Activated naive CD4-positive, alpha-beta T cell treated with anti-CD3 and anti-CD28 coated beads, Interleukin-2, amount 10 ng/mL, durations not matched to agents 7 days and 5 days (primary cell): ENCODE measurements at places on chromosomes 5 and 9.
A peak's percentile ranks its signal among the peaks of the same experiment; 100 is the strongest.

DNA sequence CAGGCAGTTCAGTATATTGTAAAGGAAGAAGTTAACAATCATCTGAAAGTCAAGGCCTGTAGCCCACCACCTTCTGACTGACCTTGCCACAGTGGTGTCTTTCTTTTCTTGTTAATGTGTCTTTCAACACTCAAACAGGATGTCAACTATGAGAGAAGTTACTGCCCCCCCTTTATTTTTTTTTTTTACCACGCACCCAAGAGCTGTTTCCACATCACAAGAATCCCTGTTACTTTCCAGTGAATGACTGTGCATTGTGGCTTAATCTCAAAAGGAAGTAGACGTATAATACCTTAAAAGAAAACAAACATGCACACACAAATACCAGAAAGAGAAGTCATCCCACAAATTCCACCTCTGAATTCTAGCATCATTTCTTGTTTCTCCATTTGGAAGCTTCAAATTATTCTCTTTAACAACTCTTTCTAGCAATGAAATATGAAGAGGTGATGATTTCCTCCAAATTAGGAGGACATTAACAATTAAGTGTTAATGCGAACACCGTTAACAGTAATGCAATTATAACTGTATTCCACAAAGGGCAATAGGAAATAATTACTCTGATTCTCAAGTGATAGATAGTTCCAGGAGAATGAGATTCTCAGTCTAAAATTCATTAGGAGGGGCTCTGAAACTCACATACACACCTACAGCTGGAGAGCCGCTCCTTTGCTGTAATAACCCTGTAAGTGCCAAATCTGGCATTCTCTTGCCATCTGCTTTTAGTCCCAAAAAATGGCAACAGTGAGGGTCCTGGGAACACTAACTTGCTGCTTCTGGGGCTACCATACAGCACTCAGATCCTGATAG, 201.0 kb downstream of the EFNA5 start:
- peaks cover 2% of the 10 kb centered on the region for H3K27me3 ChIP-seq
- H3K4me1 ChIP-seq = peaks cover 8% of the 10 kb centered on the region
- H3K36me3 ChIP-seq = no peaks in the 10 kb centered on the region
- no peak overlapping the region for H3K27ac ChIP-seq
- DNase-seq = no peak
- H3K4me3 ChIP-seq = no peak overlapping the region

DNA sequence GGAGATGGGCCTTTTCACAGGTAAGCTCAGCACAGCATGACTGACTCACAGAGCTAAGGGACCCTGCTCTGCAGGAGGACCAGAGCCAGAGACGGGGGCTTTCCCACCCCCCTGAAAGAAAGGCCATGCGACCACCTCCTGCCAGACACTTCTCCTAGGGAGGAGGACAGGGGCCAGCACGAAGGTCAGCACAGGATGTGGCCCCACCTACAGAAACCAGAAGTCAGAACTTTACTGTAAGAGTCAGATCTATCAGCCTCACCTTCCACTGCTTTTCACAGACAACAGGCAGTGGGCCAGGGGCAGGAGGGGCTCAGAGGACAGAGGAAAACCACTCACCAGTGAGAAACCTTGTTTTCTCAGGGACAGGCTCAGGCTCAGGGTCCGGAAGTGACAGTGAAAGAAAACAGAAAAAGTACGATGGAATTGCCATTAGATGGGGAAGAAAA, 37.9 kb downstream of the CCNJL start:
- H3K27ac ChIP-seq = no peak overlapping the region
- peaks cover 8% of the 10 kb centered on the region for H3K27me3 ChIP-seq
- no peak for DNase-seq
- peaks cover 3% of the 10 kb centered on the region for H3K4me1 ChIP-seq
- H3K36me3 ChIP-seq = no peaks in the 10 kb centered on the region
- no peak overlapping the region for H3K4me3 ChIP-seq

GRCh38 chr5:133926489-133927299, 41.7 kb downstream of the C5orf15 start:
- H3K27me3 ChIP-seq = peaks cover 23% of the 10 kb centered on the region
- no peak overlapping the region for H3K4me3 ChIP-seq
- peaks cover 19% of the 10 kb centered on the region for H3K4me1 ChIP-seq

- H3K27ac ChIP-seq = no peak overlapping the region
- H3K4me3 ChIP-seq = no peak overlapping the region
- DNase-seq = no peak
These were observed 554.8 kb upstream of the MEF2C start for GRCh38 chr5:89437450-89438435.

GRCh38 chr9:92735636-92736562, 28.7 kb downstream of the BICD2 start:
- H3K27me3 ChIP-seq = no peaks in the 10 kb centered on the region
- DNase-seq = no peak
- no peak overlapping the region for H3K4me3 ChIP-seq
- no peaks in the 10 kb centered on the region for H3K36me3 ChIP-seq
- H3K4me1 ChIP-seq = peaks cover 33% of the 10 kb centered on the region

- peak overlapping the region; percentile 70 for H3K4me3 ChIP-seq
- peaks cover 81% of the 10 kb centered on the region for H3K4me1 ChIP-seq
- DNase-seq = no peak
- peak overlapping the region; percentile 76 for H3K27ac ChIP-seq
These were observed 5.1 kb downstream of the GLRX start for GRCh38 chr5:95817430-95817829.

GRCh38 chr5:167720259-167720658, 571.2 kb upstream of the WWC1 start:
- H3K27me3 ChIP-seq = no peaks in the 10 kb centered on the region
- H3K4me1 ChIP-seq = no peaks in the 10 kb centered on the region
- DNase-seq = no peak
- H3K36me3 ChIP-seq = no peaks in the 10 kb centered on the region
- H3K4me3 ChIP-seq = no peak overlapping the region

DNA sequence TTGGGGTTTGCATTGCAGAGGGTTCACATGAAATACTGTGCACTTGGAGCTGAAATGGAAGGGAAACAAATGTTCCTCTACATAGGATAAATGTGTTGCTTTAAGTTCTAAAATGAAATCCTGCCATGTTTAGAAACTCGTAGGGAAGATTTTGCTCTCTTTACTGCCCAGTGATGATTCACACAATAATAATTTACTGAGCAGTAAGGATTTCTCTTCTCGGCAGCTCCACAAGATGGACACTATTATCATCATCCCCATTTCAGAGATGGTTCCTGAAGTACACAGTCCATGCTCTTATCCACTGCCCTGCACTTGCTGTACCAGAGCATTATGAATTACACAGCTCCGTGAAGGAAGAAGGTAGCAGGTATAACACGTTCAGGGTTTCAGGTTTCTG, 4.1 kb downstream of the HACD4 start:
- H3K4me3 ChIP-seq = no peak overlapping the region
- peaks cover 48% of the 10 kb centered on the region for H3K36me3 ChIP-seq
- H3K27me3 ChIP-seq = no peaks in the 10 kb centered on the region
- H3K27ac ChIP-seq = no peak overlapping the region

- no peaks in the 10 kb centered on the region for H3K27me3 ChIP-seq
- peaks cover 18% of the 10 kb centered on the region for H3K4me1 ChIP-seq
- H3K27ac ChIP-seq = no peak overlapping the region
- peaks cover 31% of the 10 kb centered on the region for H3K36me3 ChIP-seq
- no peak for DNase-seq
- no peak overlapping the region for H3K4me3 ChIP-seq
These were observed 109.0 kb downstream of the GNAQ start for GRCh38 chr9:77922591-77922990.

- peaks cover 2% of the 10 kb centered on the region for H3K36me3 ChIP-seq
- no peak overlapping the region for H3K4me3 ChIP-seq
- no peak overlapping the region for H3K27ac ChIP-seq
- H3K27me3 ChIP-seq = peaks cover 8% of the 10 kb centered on the region
- no peak for DNase-seq
These were observed 10.0 kb downstream of the ENC1 start for GRCh38 chr5:74630453-74631066.

GRCh38 chr5:173823721-173824567, 64.2 kb upstream of the CPEB4 start:
- no peak for DNase-seq
- H3K4me1 ChIP-seq = peaks cover 21% of the 10 kb centered on the region
- H3K27ac ChIP-seq = no peak overlapping the region
- H3K27me3 ChIP-seq = peaks cover 7% of the 10 kb centered on the region
- no peaks in the 10 kb centered on the region for H3K36me3 ChIP-seq
- H3K4me3 ChIP-seq = no peak overlapping the region
